ENCODE measurements at places on chromosomes 3 and 15. TPM values are rescaled to one million over a fixed set of nuclear protein-coding genes. Genes with fewer than 3 reads are reported as not detected.

IL20RB gene
- 2.9 TPM for total RNA-seq

GUCA1C gene
- total RNA-seq, result not detected

WDR93 gene
- 0.13 TPM for total RNA-seq

ACOX2 gene
- 1.1 TPM for total RNA-seq

UBXN7 gene
- 71.7 TPM for total RNA-seq

CSPG5 gene
- 0.23 TPM for total RNA-seq

ARGFX gene
- total RNA-seq, result not detected

PXYLP1 gene
- 4.4 TPM for total RNA-seq

- no peaks in the 10 kb centered on the region for H3K36me3 ChIP-seq
- DNase-seq, result no peak
- no peaks in the 10 kb centered on the region for H3K4me1 ChIP-seq
- no peak overlapping the region for H3K27ac ChIP-seq
- H3K27me3 ChIP-seq, result peaks cover 2% of the 10 kb centered on the region
- H3K4me3 ChIP-seq, result no peak overlapping the region
Observed at GRCh38 chr3:117836296-117836695, 1126.7 kb downstream of the TUSC7 start.

- H3K4me1 ChIP-seq, result peaks cover 3% of the 10 kb centered on the region
- no peaks in the 10 kb centered on the region for H3K36me3 ChIP-seq
- no peak overlapping the region for H3K4me3 ChIP-seq
Observed at GRCh38 chr3:23396746-23397145, 193.6 kb downstream of the UBE2E2 start.

GRCh38 chr15:72599855-72600464 lies 54.5 kb upstream of the GOLGA6B start:
- peaks cover 2% of the 10 kb centered on the region for H3K27me3 ChIP-seq
- H3K36me3 ChIP-seq, result no peaks in the 10 kb centered on the region
- peak; percentile 62 for DNase-seq
- H3K27ac ChIP-seq, result no peak overlapping the region

DNA sequence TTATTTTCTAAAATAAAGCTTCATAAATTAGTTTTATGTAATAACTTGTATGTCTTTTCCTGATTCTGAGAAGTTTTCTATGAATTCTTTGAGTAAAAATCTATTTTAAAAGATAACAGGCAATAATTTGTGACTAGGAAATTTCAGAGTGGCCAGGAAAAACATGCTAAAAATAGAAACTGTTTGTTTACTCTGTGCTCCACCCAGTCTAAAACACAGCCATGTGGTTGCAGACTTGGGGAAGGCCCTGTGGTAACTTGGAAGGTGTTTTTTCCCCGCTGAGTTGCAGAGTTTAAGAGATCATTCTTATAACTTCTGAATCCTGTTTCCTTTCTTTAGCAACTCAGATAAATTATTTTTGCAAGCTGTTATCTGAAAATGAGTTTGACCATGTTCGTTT lies 21.9 kb downstream of the PLCL2 start:
- H3K4me1 ChIP-seq, result peaks cover 20% of the 10 kb centered on the region
- H3K27me3 ChIP-seq, result peaks cover 1% of the 10 kb centered on the region
- no peak overlapping the region for H3K27ac ChIP-seq

DNA sequence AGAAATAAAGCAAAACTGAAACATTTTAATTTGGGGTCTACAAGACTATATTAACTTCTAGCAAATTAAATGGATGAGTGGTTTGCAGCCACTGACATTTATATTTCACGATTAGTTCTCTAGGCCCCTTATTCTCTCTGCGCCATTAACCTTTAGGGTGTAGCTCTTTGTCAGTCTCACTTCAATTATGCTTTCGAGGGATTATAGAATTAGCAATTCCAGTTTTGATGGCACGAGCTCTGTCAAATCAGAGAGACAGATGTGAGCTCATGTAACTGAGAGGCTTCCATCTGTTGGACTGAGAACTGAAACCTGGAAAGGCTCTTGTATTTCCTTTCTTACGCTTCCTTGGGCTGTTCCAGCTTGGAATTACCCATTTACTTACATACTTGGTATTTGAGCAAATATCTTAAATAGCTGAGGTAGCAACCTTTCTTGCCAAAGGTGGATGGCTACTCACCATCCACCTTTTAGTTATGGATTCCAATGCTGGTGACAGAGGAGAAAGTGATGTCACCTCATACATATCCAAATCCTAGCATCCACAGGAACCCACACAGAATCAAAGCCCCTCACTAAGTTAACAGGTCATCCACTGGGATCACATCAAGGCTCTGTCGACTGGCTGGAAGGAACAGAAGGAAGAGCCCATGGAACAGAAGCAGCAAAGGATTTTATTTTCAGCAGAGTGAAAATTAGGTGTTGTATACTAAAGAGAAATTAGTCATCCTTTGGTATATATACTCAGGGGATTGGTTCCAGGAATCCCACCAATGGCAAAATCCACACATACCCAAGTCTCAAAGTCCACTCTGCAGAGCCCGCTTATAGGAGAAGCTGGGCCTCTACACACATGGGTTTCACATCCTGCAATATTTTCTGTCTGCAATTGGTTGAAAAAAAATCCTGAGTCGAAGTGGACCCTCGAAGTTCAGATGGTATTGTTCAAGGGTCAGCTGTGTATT lies 20.8 kb downstream of the VGLL4 start:
- H3K27me3 ChIP-seq, result peaks cover 5% of the 10 kb centered on the region
- no peak overlapping the region for H3K4me3 ChIP-seq
- peaks cover 7% of the 10 kb centered on the region for H3K36me3 ChIP-seq
- DNase-seq, result no peak
- peaks cover 62% of the 10 kb centered on the region for H3K4me1 ChIP-seq

DNA sequence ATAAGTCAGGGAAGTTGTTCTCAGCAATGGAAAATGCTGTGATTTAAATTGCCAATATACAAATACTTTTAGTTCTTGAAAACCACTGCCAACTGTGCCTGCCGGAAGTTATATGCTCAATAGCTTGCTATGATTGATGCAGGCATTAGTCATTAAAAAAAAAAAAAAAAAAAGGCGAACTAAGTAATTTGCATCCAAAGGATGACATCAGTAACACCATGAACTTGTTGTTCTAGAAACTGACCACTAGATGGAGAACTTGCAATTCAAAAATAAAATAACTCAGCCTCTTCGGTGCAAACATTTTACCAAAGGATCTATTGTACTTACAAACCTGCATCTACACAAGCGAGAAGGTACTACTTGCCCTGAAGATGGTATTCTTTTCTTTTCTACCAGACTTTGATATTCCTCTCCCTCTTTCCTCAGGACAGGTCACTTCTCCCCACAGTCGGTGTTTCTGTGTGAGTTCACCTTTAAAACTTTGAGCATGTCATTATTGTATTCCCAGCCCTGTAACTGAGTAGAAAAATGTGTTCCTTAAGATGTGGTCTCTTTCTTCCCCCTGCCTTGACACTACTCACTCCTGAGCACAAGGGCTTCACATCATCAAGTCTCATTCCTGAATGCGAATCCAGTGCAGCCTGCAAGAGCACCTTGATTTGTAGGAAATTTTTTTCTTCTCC lies 115.0 kb upstream of the VEPH1 start:
- peaks cover 11% of the 10 kb centered on the region for H3K4me1 ChIP-seq
- H3K36me3 ChIP-seq, result no peaks in the 10 kb centered on the region
- H3K27me3 ChIP-seq, result peaks cover 3% of the 10 kb centered on the region
- no peak for DNase-seq
- no peak overlapping the region for H3K27ac ChIP-seq

- peaks cover 4% of the 10 kb centered on the region for H3K27me3 ChIP-seq
- peaks cover 29% of the 10 kb centered on the region for H3K4me1 ChIP-seq
- H3K4me3 ChIP-seq, result no peak overlapping the region
- DNase-seq, result no peak
- H3K27ac ChIP-seq, result peak overlapping the region; percentile 13
- H3K36me3 ChIP-seq, result peaks cover 85% of the 10 kb centered on the region
Observed at GRCh38 chr15:57537072-57537471, 54.6 kb upstream of the MYZAP start.

DNA sequence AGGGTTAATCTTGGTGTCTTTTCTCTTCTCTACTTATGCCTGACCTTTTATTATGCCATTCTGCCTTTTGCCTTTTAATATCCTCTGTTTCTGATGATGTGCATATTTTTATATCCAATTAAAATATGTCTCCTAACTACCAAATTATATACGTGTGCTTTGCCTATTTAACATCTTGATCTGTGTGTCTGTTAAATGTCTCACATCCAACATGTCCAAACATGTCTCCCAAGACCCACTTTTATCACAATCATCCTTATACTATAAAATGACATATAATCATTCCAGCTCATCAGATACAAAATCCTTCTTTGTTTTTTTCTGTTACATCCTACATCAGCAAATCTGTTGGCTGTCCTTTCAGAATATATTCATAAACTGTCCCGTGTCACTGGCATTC lies 539.5 kb downstream of the ZPLD1 start:
- DNase-seq, result no peak
- no peak overlapping the region for H3K27ac ChIP-seq
- no peak overlapping the region for H3K4me3 ChIP-seq

GRCh38 chr15:62672268-62672667 lies 370.3 kb upstream of the TPM1 start:
- DNase-seq, result no peak
- H3K27me3 ChIP-seq, result no peaks in the 10 kb centered on the region
- H3K36me3 ChIP-seq, result peaks cover 20% of the 10 kb centered on the region
- no peak overlapping the region for H3K4me3 ChIP-seq
- peaks cover 2% of the 10 kb centered on the region for H3K4me1 ChIP-seq

- H3K36me3 ChIP-seq, result no peaks in the 10 kb centered on the region
- DNase-seq, result no peak
- no peak overlapping the region for H3K27ac ChIP-seq
- H3K4me3 ChIP-seq, result no peak overlapping the region
Observed at GRCh38 chr15:42836251-42836650, 84.3 kb downstream of the TTBK2 start.

DNA sequence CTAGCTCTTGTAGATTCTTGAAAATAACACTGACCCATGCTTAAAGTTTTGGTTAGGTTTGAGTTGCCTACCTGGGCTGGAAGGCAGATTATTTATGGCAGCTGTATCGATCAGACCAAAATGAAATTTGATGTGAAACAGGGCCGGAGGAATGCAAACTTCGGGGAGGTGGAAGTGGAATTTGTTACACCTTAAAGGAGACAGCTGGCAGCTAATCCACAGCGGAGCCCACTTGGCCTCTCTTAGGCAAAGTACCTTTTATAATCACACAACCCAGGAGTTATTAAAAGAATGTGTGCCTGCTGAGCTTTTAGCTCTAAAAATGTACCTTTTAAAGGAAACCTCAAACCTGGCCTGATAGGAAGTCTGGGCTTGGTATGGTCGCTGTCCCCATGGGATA lies 250.9 kb upstream of the TPM1 start:
- DNase-seq, result no peak
- no peak overlapping the region for H3K27ac ChIP-seq
- H3K4me1 ChIP-seq, result peaks cover 11% of the 10 kb centered on the region
- H3K4me3 ChIP-seq, result no peak overlapping the region
- H3K36me3 ChIP-seq, result peaks cover 2% of the 10 kb centered on the region
- H3K27me3 ChIP-seq, result peaks cover 1% of the 10 kb centered on the region

- no peak for DNase-seq
- peaks cover 83% of the 10 kb centered on the region for H3K4me1 ChIP-seq
- peaks cover 20% of the 10 kb centered on the region for H3K27me3 ChIP-seq
- no peak overlapping the region for H3K4me3 ChIP-seq
- peaks cover under 1% of the 10 kb centered on the region for H3K36me3 ChIP-seq
Observed at GRCh38 chr15:68584756-68585573, 6.2 kb downstream of the CORO2B start.

GRCh38 chr3:177382944-177383343 lies 185.7 kb upstream of the TBL1XR1 start:
- H3K4me3 ChIP-seq, result no peak overlapping the region
- peaks cover 2% of the 10 kb centered on the region for H3K27me3 ChIP-seq

DNA sequence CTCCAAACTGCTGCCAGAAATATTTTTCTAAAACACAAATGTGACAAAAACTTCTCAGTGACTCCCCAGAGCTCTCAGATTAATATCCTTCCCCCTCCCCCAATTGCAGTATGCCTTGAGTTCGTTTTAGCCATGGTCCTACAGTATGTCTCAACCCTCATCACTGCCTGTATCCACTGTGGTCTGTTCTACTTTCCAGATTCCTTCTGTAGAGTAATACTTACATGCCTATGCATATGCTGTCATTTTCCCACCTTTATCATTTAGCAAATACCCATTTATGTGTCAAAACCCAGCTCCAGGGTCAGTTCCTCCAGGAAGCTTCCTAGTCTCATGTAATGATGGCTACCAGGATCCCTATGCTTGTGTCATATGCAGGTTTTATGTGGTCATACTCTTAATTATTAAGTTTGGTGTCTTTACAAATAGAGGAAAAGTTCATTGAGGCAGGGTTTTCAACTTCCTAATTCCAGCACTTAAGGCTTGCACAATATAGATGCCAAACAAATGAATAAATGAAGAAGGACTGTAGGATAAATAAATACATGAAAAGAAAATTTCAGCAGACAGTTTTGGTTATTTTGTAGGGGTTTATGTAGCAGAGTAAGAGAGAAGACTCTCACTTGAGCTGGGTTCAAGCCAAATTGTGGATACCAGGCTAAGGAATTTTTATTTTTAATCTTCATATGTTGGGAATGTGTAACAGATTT lies 170.8 kb downstream of the ALCAM start:
- H3K36me3 ChIP-seq, result no peaks in the 10 kb centered on the region
- no peak overlapping the region for H3K4me3 ChIP-seq
- no peaks in the 10 kb centered on the region for H3K27me3 ChIP-seq

DNA sequence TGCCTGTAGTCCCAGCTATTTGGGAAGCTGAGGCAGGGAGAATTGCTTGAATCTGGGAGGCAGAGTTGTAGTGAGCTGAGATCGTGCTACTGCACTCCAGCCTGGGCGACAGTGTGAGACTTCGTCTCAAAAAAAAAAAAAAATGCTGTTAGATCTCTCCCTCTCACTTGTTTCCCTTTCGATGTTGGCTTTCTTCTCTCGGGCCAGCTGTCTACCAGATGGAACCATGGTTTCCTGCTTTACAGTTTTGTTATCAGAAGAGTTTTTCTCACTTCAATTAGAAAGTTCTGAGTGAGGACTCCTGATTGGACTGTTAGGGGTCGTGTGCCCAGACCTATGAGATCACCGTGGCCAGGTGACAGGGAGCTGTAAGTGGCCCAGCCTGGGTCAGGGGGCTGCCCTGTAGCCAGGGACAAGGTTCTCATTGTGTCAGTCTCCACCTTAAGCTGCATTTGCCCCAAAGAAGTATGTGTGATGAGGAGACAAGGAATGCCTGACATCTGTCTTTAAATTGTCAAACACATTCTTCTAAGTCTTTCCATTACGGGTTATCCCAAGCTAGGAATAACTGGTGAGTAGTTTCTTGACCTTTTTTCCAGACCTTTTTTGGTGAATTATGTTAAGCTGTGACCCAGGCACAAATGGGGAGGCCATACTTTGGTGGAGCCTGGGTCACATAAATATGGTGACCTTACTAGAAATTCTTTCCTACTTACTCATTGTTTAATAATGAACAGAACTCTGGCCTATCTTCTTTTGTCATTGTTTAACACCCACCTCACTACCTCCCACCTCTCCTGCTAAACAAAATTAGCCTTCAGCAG lies 25.2 kb downstream of the SNAPC5 start:
- H3K4me1 ChIP-seq, result peaks cover 49% of the 10 kb centered on the region
- H3K36me3 ChIP-seq, result peaks cover 29% of the 10 kb centered on the region
- no peak for DNase-seq
- H3K4me3 ChIP-seq, result no peak overlapping the region
- peaks cover 4% of the 10 kb centered on the region for H3K27me3 ChIP-seq
- H3K27ac ChIP-seq, result peak overlapping the region; percentile 84

GRCh38 chr3:113274425-113275257 lies 63.3 kb downstream of the BOC start:
- peaks cover 15% of the 10 kb centered on the region for H3K4me1 ChIP-seq
- no peaks in the 10 kb centered on the region for H3K36me3 ChIP-seq
- H3K27ac ChIP-seq, result no peak overlapping the region
- H3K4me3 ChIP-seq, result no peak overlapping the region

- H3K36me3 ChIP-seq, result no peaks in the 10 kb centered on the region
- H3K4me1 ChIP-seq, result no peaks in the 10 kb centered on the region
- H3K27ac ChIP-seq, result no peak overlapping the region
- H3K4me3 ChIP-seq, result no peak overlapping the region
- no peaks in the 10 kb centered on the region for H3K27me3 ChIP-seq
Observed at GRCh38 chr3:144351011-144351410, 379.4 kb downstream of the DIPK2A start.

All from endothelial cell (in vitro differentiated cells).